ENCODE measurements at places on chromosomes 7 and 10.

- no peak for DNase-seq
These were observed 14.7 kb upstream of the MTPN start for GRCh38 chr7:135991906-135992305.

DNA sequence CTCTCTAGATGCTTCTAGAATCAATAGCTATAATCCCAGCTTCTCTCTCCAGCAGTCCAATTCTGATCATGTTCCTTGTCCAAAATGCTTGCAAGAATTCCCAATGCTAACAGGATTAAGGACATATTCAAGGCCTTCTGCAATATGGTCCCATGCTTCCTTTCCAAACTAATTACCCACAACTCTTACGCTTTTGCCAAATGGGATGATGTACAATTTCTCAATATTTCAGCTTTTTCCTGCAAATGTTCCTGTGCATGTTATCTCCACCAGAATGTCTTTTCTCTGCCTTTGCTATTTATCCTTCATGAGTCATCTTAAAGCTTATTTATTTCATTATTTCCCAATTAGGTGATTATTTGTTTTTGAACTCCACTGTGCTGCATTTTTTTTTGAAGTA, 556.4 kb downstream of the SORCS1 start:
- no peak for DNase-seq

- DNase-seq: no peak
These were observed 87.5 kb downstream of the SEPTIN14 start for GRCh38 chr7:55775051-55775420.

GRCh38 chr7:113188396-113188795, 70.0 kb upstream of the SMIM30 start:
- no peak for DNase-seq

GRCh38 chr7:129969881-129970446, 17.2 kb upstream of the UBE2H start:
- no peak for DNase-seq

DNA sequence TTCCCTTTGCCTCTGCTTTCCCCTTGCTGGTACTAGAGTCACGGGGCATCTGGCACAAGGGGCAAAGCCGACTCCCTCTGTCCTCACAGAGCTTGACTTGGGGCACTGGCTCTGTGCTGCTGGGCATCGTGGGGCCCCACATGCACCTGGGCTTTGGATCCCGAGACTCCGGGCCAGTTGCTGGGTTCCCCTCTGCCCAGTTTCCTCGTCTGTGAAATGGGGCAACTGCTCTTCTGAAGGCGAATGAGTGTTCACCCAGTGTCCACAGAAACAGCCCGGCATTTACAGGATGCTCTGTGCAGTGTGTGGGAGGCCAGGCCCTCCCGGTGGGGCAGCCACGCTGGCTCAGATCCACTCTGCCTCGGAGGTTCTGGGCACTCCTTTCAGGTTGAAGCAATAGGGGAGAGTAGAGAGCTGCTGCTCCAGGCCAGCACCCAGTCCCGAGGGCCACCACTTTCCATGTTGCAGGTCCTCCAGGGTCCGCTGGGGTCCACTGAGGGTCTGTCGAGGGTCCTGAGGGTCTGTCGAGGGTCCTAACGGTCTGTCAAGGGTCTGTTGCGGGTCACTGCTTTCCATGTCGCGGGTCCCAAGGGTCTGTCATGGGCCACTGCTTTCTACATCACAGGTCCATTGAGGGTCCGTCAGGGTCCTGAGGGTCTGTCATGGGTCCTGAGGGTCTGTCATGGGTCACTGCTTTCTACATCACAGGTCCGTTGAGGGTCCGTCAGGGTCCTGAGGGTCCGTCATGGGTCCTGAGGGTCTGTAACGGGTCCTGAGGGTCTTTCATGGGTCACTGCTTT, 103.6 kb downstream of the VIPR2 start:
- DNase-seq: no peak

DNA sequence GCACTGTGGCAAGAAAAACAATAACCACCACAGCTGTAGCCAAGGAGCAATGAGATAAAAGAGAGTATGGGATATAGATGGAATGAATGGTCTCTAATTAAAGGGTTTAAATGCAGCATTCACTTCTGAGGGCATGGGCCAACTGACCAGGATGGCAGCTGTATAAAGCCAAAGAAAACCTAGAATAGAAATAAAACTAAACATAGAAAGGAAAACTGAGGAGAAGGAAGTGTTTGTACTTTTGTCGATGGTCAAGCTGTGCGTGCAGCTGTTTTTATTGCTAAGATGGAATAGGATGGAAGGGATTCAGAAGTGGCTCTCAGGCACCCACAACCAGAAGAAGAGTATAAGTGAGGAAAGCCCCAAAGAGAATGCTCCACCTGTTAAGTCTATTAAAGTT, 37.9 kb downstream of the ZC3HC1 start:
- DNase-seq: no peak

DNA sequence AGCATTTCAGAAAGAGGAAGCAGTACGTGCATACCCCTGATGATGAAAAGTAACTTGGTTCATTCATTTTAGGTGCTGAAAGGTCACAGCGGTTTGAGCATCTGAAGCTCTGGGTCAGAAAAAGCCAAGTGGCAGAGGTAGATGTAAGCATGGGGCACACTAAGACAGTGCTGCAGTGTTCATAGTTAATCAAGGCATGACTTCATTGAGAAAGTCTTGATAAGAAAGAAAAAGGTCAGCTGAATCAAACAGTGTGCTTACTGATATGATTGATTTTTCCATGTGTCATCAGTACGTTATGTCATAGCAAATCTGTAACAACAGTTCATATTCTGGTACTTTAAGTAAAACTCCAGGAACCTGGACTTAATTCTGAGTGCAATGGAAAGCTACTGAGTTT, 107.7 kb upstream of the PCLO start:
- no peak for DNase-seq

GRCh38 chr7:73520673-73521635, 1.1 kb downstream of the BAZ1B start:
- no peak for DNase-seq

GRCh38 chr7:113805976-113806375, 112.8 kb downstream of the PPP1R3A start:
- no peak for DNase-seq

DNA sequence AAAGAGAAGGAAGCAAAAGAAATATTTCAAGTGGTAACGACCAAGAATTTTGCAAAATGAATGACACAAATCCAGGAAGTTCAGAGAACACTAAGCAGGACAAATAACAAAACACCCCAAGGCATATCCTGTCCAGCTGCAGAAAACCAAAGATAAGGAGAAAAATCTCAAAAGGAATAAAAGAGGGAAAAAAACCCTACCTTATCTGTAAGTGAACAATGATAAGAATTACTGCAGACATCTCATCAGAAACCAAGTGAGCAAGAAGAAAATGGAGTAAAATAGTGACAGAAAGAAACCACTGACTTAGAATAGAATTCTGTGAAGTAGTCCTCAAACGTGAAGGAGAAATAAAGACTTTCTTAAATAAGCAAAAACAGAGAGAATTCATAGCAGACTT, 21.8 kb downstream of the CARD11 start:
- no peak for DNase-seq

DNA sequence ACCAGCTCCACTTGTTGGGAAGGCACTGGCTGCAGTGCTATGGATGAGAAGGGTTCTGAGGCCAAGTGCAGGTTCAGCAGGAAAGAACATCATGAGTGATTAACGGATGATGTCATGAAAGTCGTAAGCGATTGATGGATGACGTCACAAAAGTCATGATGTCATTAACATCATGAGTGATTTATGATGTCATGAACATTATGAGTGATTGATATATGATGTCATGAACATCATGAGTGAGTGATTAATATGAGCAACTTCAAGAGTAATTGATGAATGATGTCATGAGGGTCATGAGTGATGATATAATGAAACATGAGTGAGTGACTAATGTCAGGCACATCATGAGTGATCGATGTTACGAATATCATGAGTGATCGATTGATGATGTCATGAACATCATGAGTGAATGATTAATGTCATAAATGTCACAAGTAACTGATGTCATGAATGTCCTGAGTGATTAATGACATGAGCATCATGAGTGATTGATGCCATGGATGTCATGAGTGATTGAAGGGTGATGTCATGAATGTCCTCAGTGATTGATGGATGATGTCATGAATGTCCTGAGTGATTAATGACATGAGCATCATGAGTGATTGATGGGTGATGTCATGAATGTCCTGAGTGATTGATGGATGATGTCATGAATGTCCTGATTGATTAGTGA, 185.6 kb downstream of the PAXIP1 start:
- no peak for DNase-seq

DNA sequence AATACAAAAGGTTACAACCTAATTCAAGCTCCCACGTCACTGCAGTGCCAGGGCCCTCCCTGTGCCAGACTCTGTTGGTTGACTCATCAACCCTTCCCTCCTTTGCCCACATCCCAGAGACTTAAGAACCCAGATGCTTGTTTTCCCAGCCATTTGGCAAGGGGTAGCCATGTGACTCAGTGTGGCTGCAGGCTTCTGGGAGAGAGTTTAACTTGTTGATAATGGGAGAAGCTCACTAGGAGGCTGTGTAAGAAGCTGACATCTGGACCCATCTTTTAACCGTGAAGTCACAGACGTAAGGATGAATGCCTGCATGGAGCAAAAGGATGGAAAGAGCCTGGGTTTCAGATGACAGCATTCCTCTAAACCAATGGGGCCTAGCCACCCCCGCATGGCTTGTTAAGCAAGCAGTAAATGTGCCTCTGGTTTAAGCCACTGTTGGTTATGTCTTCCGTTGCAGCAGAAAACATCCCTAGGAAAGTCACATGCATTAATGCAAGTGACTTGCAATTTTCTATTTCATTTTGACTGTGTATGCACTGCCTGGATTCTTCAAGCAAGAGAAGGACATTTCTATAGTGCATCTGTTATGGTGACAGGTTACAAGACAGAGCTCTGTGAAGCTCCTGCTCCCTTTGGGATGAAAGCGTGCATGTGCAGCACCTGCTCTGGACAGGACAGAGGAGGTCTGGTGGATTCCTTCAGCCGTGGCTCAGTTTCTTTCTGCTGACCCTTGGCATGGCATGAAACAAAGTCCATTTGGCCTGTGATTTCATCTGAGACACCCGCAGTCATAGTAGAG, 57.5 kb upstream of the CREB5 start:
- no peak for DNase-seq

- peak; percentile 25 for DNase-seq
These were observed 21.7 kb upstream of the MALSU1 start for GRCh38 chr7:23277359-23277989.

GRCh38 chr7:28766359-28766758, 191.8 kb downstream of the TRIL start:
- DNase-seq: no peak

GRCh38 chr7:157808042-157808441, 471.2 kb downstream of the DNAJB6 start:
- DNase-seq: no peak

DNA sequence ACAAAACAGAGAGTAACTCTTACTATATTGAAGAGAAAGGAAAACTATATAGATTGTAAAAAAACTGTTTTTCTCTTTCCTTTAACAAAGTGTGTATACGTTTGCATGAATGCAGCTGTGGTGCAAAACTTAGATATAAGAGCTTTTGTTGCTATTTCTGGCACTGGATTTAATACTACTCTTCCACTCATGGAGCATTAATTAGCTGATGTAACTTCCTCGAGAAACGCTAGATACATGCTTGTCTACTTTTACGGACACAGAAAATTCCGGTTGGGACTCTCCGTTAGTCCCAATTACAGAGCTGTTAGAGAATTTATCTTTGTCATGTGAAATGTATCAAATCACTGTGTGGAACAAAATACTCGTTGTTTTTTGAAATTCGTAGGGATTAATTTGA, 135.5 kb downstream of the ZNF22 start:
- no peak for DNase-seq

DNA sequence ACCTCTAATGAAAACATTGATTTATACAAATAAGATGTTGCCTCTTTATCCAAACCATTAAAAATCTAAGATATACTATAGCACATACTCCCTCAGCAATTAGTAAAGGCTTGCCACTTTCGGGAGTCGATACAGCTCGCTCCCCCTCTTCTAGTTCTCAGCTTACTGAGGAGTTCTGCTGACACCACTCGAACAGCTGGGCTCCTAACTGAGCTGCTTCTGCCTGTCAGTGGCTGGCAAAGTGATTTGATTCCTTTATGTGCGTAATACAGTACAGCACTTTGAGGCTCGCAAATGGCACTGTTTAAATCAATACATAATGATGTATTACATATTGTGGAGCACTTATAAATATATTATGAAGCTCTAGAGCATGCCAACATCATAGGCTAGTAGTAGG, 241.8 kb downstream of the CREB5 start:
- DNase-seq: no peak

GRCh38 chr7:154898973-154899855, 103.7 kb downstream of the PAXIP1 start:
- no peak for DNase-seq

DNA sequence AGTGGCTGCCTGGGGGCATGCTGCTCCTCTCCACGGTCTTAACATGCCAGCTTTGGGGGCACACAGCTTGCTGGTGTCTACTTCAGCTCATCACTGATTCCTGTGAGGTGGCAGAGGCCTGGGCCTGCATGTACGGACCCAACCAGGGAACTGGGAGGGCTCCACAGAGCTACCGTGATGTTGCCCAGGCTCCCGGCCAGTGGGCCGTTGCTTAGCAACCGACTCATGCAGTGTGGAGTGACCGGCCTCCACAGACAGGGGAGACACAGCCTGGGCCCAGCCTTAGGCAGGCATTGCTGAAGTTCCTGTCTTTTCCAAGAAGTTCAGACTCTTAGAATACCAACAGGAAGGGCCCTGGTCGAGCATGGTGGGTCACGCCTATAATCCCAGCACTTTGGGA, 25.8 kb upstream of the SH2B2 start:
- no peak for DNase-seq

DNA sequence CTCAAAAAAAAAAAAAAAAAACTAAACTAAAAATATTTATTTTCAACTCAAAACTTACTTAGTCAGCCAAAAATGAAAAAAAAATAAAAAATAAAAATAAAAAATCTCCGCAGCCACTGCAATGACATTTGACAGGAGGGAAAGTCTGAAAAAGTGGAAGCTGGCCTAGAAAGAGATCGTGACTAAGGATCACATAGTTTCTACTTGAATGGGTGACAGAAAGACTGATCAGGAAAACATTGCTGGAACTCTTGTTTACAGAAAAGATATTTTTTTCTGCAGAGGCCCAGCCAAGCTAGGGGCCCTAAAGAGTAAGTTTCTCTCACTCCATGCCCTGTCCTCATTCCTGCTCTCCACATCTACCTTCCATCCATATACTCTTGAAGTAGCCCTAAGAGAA, 92.8 kb upstream of the KCND2 start:
- DNase-seq: no peak

GRCh38 chr7:618539-619367, 99.1 kb upstream of the PDGFA start:
- peak; percentile 69 for DNase-seq

GRCh38 chr7:117152213-117153007, 170.4 kb downstream of the WNT2 start:
- DNase-seq: no peak

GRCh38 chr7:139049111-139049510, 13.3 kb upstream of the ZC3HAV1L start:
- DNase-seq: no peak

GRCh38 chr10:132454296-132455198, 57.5 kb downstream of the PWWP2B start:
- no peak for DNase-seq

GRCh38 chr10:59857921-59858320, 48.4 kb downstream of the CCDC6 start:
- DNase-seq: no peak

- no peak for DNase-seq
These were observed 321.3 kb upstream of the GALNT17 start for GRCh38 chr7:70810558-70811139.

GRCh38 chr10:97975598-97975997, 54.8 kb downstream of the CRTAC1 start:
- no peak for DNase-seq

GRCh38 chr7:22566176-22566575, 66.2 kb upstream of the STEAP1B start:
- DNase-seq: no peak
